ENCODE measurements at places on chromosomes 5 and 9.

GRCh38 chr9:130255631-130256134 lies 9.9 kb upstream of the HMCN2 start:
- no peak for DNase-seq

DNA sequence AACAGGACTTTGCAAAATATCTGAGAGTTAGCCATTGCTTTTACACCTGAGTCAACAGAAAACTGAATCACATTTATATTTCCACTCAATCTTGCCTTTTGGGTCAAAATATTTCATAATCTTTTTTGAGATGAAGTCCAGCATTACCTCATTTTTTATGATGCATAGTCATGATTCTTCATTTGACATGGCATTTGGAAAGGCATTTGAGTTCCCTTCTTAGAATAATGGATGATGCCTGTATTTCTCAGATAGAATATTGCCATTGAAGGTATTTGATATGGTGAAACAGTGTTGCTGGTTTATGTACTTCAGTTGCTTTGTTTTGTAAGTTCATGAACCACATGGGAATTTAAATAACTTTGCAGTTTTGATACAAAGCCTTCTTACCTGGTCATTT lies 180.4 kb downstream of the PRR16 start:
- no peak for DNase-seq

- DNase-seq: no peak
These were observed 57.0 kb downstream of the TTC39B start for GRCh38 chr9:15249981-15250380.

GRCh38 chr9:354453-354852 lies 139.8 kb downstream of the DOCK8 start:
- DNase-seq: no peak

All from tongue (tissue), 3 donors.